Osteoblast (primary cell): ENCODE measurements at places on chromosomes 12 and 14.

DNA sequence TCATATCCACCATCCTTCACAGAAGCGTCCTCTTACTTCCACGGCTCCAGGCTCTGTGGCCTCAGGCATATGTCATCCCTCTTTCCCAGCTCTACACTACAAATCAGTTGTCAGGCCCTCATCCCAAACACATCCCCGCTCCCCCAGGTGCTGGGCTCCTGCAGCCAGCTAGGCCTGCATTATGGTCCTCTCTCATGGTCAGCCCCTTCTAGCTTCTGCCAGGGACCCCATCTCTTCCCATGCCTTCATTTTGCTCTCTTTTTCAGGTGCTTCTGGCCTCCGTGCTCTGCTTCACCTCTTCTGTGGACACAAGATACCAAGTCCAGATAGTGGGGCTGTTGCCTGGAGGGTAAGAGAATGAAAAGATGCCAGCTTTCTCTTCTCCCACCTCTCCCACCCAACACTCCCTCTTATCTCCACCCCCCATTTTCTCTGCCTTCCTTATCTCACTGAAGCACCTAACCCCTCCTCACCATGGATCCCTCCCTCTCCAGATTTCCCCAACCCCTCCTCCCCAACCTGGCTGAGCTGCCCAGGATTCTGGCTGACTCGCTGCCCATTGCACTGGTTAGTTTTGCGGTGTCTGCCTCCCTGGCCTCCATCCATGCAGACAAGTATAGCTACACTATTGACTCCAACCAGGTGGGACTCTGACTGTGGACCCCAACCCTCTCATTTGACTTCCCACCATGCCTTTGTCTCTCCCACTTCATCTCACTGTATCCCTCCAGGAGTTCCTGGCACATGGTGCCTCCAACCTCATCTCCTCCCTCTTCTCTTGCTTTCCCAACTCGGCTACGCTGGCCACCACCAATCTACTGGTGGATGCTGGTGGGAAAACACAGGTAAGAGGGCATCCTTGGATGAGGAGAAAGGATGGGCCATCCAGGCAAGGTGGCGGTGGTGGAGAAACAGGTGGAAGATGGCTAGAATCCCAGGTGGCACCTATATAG, 10.4 kb downstream of the B4GALNT1 start:
- H3K36me3 ChIP-seq = no peaks in the 10 kb centered on the region
- peaks cover 6% of the 10 kb centered on the region for H3K4me1 ChIP-seq
- H3K4me3 ChIP-seq = no peak overlapping the region
- no peak overlapping the region for H3K27ac ChIP-seq

GRCh38 chr14:71220462-71220861, 313.2 kb downstream of the PCNX1 start:
- DNase-seq = no peak
- no peaks in the 10 kb centered on the region for H3K27me3 ChIP-seq
- no peak overlapping the region for H3K4me3 ChIP-seq
- H3K27ac ChIP-seq = no peak overlapping the region
- H3K36me3 ChIP-seq = no peaks in the 10 kb centered on the region

- peaks cover 3% of the 10 kb centered on the region for H3K36me3 ChIP-seq
- H3K4me1 ChIP-seq = no peaks in the 10 kb centered on the region
- peak; percentile 84 for DNase-seq
- H3K4me3 ChIP-seq = no peak overlapping the region
- no peaks in the 10 kb centered on the region for H3K27me3 ChIP-seq
Measured at GRCh38 chr14:103740991-103741689, 25.5 kb downstream of the ZFYVE21 start.

DNA sequence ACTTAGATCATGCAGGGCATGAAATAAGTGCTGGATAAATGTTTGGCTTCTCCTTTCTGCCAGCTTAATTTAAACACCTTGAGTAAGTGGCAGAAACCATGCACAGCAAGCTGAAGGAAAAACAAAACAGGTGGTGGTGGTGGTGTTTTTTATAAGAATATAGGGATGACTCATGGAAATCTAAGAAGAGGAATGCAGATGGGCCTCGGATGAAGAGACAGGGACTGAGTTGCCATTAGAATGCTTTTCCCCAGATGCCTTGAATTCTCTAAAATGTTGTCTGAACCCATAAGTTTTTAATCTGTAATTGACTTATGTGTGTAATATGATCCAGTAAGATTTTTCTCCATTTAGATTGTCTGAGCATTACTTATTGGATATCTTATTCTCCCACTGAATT, 93.1 kb upstream of the ZDHHC17 start:
- H3K36me3 ChIP-seq = no peaks in the 10 kb centered on the region
- no peak overlapping the region for H3K27ac ChIP-seq
- DNase-seq = no peak
- no peaks in the 10 kb centered on the region for H3K27me3 ChIP-seq
- H3K4me3 ChIP-seq = no peak overlapping the region

- no peaks in the 10 kb centered on the region for H3K36me3 ChIP-seq
- peak; percentile 86 for DNase-seq
- H3K27ac ChIP-seq = no peak overlapping the region
- H3K4me1 ChIP-seq = peaks cover 18% of the 10 kb centered on the region
- H3K4me3 ChIP-seq = peak overlapping the region; percentile 69
Measured at GRCh38 chr12:48000878-48001504, 3.3 kb downstream of the COL2A1 start.

- no peak for DNase-seq
- H3K4me1 ChIP-seq = no peaks in the 10 kb centered on the region
- no peaks in the 10 kb centered on the region for H3K27me3 ChIP-seq
Measured at GRCh38 chr12:109635717-109636116, 62.1 kb downstream of the MVK start.

- peaks cover 29% of the 10 kb centered on the region for H3K4me1 ChIP-seq
- H3K4me3 ChIP-seq = peak overlapping the region; percentile 47
- no peaks in the 10 kb centered on the region for H3K36me3 ChIP-seq
- no peaks in the 10 kb centered on the region for H3K27me3 ChIP-seq
Measured at GRCh38 chr12:12010277-12011039, 60.3 kb upstream of the BCL2L14 start.

GRCh38 chr12:123816896-123817537, 54.9 kb downstream of the DNAH10 start:
- no peak overlapping the region for H3K4me3 ChIP-seq
- no peak overlapping the region for H3K27ac ChIP-seq
- no peaks in the 10 kb centered on the region for H3K4me1 ChIP-seq
- no peak for DNase-seq

GRCh38 chr12:63844391-63845341, at the start of gene SRGAP1:
SRGAP1 (plus strand) TSS chr12:63844700; CDS start chr12:63844817, 117 bp downstream.
- H3K36me3 ChIP-seq = no peaks in the 10 kb centered on the region
- peaks cover 26% of the 10 kb centered on the region for H3K4me1 ChIP-seq
- H3K27me3 ChIP-seq = no peaks in the 10 kb centered on the region
- H3K4me3 ChIP-seq = peak within 1 kb of the TSS; percentile 100
- peak; percentile 89 for DNase-seq
- peak within 1 kb of the TSS; percentile 94 for H3K27ac ChIP-seq

GRCh38 chr12:3047961-3048360, 29.2 kb upstream of the TSPAN9 start:
- no peaks in the 10 kb centered on the region for H3K27me3 ChIP-seq
- peak; percentile 69 for DNase-seq
- no peak overlapping the region for H3K27ac ChIP-seq
- no peaks in the 10 kb centered on the region for H3K4me1 ChIP-seq
- no peak overlapping the region for H3K4me3 ChIP-seq
